ENCODE measurements at places on chromosomes 3 and 15.

DNA sequence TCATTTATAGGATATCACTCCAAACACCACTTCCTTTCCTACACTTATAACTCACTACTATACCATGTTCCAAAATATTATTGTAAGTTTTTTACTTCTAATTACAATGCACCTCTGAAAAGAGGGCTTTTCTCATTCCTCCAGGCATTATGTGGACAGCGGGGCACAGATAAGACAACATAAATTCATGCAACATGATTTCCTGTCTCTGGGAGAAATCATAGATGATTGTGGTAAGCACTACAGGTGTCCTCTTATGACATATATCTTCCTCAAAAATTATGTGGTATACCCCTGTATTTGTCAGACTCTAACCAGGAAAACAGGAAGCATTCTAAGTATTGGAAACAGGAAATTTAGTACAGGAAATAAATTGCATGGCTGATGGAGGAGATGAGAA, 45.7 kb upstream of the INO80 start:
- DNase-seq = no peak

- DNase-seq = peak; percentile 38
Measured at GRCh38 chr3:172709774-172710663, 848 bp downstream of the NCEH1 start.

GRCh38 chr3:29239376-29239775, 41.5 kb upstream of the RBMS3 start:
- no peak for DNase-seq

- no peak for DNase-seq
Measured at GRCh38 chr3:151541178-151541577, 80.3 kb upstream of the IGSF10 start.

DNA sequence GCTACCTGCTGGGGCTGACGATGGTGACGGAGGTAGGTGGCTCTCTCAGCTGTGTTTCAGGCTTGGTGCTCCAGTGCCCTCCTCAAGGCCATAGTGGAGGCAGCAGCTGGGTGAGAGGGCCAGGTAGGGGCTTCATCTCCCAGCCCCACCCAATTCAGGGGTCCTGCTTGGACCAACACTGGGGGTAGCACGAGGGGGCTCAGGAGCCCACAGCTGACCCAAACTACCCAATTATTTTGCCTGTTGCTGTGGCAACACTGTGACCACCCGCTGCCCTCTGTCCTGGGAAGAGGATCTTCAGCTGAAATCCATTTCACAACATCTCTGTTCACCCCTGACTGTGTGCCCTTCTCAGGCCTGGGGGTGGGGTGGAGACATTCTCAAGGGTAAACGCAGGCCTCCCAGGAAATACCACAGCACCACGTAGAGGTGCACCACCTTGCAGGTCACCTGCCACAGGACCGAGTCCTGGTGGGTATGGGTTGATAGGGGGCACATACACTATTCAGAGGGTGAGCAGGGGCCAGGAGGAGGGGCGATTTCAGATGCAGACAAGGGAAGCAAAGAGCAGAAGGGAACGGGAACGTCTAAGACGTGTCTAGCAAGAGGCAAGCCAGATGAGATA, 62.7 kb downstream of the GRIP2 start:
- no peak for DNase-seq

- DNase-seq = no peak
Measured at GRCh38 chr3:131174752-131175151, 148.1 kb downstream of the NEK11 start.

GRCh38 chr3:37236024-37236423, 61.6 kb upstream of the LRRFIP2 start:
- no peak for DNase-seq

DNA sequence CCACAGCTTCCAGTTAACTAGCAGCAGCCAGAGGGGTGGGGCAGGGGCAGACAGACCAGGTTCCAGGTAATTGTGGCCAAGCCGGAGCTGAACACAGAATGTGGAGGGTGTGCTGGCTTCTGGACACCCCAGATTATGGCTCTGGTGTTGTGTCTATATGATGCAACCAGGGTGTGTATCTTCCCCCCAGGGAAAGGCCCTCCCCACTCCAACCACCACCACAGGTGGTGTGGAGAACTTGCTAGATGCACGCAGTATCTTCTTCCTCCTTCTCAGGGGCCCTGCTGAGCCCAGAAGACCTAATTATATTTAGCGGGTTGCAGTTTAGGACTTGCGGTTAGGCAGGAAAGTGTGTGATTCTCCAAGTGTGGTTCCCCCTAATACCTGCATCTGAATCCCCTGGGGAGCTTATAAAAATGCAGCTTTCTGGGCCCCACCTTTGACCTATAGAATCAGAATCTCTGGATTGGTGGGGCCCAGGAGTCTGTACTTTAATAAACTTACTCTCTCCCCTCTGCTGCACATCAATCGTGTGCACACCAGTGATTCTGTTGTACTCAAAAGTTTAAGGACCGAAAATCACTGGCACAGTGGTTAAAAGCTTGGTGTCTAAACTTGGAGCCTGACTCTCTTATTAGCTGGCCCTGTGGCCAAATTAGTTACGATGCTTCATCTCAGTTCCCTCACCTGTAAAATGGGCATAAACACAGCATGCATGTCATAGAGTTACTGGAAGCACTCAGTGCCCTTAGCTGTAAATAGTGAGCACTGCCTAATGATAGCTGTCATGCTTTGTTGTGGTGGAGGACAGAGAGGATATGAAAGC, 379.1 kb upstream of the PROK2 start:
- no peak for DNase-seq

DNA sequence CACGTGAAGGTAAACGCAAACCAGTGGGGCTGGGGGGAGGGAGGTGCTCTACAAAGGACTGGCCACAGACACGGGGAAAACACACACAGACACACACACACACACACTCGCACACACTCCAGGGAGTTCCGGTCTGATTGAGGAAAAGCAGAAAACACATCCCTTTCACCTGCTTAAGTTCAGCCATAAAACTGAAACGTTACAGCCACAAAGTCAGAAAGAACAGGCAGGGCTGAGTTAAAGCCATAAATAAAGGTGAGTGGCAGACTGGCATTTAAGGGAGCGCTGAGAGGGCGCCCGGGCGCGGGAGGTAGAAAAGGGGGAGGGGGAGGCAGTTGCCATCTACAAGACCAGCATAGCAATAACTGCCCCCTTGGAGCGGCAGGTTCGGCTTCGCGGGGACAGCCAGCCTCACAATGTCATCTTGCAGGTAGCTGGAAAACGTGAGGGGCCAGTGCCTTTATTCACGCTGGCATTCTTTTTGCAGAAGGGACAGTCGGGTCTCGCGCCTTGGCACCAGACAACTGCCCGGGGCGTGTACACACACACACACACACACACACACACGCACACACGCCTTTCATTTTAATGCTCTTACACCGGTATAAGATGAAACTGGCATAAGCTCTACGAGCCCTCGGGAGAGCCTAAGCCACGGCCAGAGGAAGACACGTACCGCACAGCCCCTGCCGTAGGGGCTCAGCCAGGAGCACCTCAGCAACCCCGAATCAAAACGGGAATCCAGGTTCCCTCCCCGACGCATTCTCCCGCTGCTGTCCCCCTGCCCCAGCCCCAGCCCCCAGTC, 866 bp downstream of the TNIK start:
- DNase-seq = no peak

- no peak for DNase-seq
Measured at GRCh38 chr3:20055842-20056241, 15.6 kb downstream of the KAT2B start.

DNA sequence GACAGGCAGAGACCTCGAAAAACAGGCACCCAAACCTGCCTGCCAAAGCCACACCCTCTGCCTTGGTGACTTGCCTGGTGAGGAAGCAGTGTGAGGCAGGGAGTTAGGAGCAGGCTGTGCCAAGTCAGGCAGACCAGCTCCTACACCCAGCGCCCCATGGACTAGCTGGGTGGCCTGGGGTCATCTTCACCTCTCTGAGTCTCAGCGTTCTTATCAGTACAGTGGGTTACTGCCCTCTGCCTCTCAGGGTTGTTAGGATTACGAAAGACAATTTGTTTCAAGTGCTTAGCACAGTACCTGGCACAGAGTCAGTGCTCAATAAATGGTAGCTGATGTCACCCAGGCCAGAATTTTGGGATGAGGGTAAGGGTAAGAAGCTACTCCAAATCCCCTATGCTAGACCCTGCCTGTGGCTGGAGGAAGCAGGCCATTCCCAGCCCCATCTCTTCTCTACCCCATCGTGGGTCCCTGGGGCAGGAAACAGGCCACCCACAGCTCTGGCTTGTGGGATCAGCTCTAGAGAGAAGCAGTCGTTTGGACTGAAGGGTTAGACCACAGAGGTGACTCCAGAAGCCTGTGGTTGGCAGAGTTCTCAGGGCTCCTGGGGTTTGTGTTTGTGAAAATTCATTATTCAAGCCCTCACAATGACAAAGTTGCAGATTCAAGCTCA, 10.1 kb downstream of the SLC51B start:
- DNase-seq = no peak

GRCh38 chr15:66647358-66647757, 54.7 kb upstream of the SMAD6 start:
- no peak for DNase-seq

DNA sequence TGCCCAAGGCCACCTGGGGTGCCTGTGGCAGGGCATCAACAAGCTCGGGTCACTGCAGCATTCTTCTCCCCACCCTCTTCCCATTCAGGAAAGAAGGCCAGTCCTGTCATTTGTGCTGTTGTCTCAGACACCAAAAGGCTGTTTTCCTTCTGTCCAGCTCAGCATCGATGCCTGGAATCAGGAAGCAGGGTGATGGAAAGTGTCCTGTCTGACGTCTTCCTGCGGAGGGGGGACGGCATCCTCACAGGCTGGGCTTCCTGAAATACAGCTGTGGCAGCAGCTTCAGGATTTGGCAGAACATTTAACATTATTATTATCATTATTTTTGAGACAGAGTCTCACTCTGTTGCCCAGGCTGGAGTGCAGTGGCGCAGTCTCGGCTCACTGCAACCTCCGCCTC, 33.0 kb upstream of the ANKDD1A start:
- DNase-seq = no peak

DNA sequence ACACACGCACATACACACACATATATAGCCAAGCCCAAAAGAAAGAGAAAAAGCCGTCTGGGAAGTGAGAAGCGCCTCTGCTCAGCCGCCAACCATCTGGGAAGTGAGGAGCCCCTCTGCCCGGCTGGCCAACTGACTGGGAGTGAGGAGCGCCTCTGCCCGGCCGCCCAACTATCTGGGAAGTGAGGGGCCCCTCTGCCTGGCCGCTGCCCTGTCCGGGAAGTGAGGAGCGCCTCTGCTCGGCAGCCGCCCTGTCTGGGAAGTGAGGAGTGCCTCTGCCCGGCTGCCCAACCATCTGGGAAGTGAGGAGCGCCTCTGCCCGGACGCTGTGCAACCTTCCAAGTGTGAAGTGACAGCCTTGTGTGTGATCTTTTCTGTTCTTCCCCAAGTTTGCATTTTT, 49.2 kb downstream of the FHIT start:
- no peak for DNase-seq

DNA sequence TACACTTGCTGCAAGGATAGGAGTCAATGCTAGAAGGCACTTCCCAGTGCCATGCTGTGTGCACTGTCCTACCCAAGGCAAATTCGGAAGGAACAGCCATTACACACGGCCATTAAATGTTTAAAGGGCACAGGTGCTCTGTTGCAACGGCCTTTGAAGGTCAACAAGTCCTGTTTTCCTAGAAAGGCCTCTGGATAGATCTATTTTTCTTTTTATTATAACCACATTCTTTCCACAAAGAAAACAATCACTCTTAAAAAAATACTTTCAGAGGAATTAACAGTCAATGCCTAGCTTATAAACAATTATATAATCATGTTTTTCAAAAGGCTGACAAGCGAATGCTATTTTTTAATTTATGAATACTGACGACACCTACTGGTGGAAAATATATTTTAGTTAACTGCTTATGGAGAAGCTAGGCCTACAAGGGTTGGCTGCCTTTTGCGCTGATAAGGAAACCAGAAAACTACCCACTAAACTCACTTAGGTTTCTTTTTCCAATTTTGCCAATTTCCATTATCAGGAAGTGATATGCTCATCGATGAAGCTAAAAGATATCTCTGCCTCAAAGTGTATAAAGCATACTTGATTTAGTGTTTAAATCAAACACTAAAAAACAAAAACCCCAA, 2.4 kb downstream of the ARHGEF3 start:
- peak; percentile 56 for DNase-seq

- no peak for DNase-seq
Measured at GRCh38 chr3:66452303-66453011, 48.4 kb downstream of the LRIG1 start.

- no peak for DNase-seq
Measured at GRCh38 chr15:25674913-25675312, 188.2 kb downstream of the ATP10A start.

DNA sequence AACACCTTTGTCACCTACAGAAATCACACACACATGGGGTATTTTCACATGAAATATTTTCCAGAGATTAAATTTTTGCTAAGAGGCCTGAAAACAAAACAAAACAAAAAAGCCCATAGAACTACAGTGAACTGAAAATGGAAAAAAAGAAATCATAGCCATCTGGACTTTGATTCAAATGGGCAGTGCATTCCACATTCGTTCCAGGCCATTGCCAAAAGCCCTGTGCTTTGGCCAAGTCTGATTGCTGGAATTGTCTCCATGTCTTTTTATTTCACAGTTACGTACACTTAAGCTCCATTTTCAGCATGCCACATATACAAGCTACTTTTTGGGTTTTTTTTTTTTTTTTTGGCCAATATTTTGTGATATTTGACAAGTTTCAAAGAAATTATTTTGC, 47.1 kb downstream of the TFG start:
- peak; percentile 50 for DNase-seq

GRCh38 chr3:197549261-197549885, 6.4 kb downstream of the BDH1 start:
- DNase-seq = no peak

GRCh38 chr3:44114142-44114541, 127.5 kb upstream of the TOPAZ1 start:
- DNase-seq = no peak

- no peak for DNase-seq
Measured at GRCh38 chr3:16463119-16463518, 50.4 kb downstream of the RFTN1 start.

DNA sequence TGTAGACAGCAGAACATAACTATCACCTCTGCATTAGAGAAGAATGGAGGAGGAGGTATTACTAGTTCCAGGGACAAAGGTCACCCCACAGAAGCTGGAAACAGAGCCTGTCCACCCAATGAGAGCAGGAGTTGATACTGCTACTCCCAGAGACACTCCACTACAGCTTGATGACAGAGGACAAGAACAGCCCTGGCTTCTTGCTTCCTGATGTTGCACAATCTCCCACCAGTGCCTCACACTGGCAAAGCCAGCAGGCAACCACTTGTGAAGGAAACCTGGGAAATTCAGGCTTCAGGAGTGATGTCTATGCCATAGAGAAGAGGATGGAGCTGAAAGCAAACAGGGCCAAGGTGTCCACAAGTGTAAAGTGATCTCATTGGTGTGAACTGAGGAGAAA, 78.0 kb upstream of the POU1F1 start:
- DNase-seq = no peak

- no peak for DNase-seq
Measured at GRCh38 chr15:69088300-69088965, 72.0 kb upstream of the GLCE start.

- DNase-seq = no peak
Measured at GRCh38 chr15:82298520-82298919, 35.9 kb downstream of the SAXO2 start.
